HFFc6 (cell line): ENCODE measurements at places on chromosomes 1 and 21. TPM values are rescaled to one million over a fixed set of nuclear protein-coding genes. Genes with fewer than 3 reads are reported as not detected.

TEKT2 gene
- not detected in 3 replicates for total RNA-seq

DNA sequence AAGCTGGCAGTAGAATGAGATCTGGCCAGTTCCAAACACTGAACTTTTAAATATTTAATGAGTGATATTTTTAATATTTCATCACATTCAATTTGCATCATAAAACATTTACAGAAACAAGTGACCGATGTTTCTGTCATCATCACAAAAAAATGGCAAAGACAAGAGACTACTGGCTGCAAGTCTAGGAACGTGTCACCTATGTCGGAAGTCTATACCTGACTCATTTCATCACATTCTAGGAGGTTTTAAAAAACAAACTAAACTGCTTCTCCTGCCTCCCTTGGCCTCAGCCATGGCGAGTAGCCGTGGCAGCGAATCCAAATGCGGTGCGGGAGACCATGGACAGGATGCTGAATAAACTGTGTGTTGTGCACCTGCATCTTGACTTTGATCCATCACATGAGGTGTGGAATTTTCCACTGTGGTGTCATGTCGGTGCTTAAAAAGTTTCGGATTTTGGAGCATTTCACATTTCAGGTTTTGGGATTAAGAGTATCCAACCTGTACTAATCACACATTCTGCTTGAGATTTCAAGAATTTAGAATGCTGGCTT is 43.1 kb downstream of the CLSTN1 start:
- DNase-seq: no peak

ICOSLG gene
- 0.18 and 0.28 TPM in 2 replicates for total RNA-seq

DNA sequence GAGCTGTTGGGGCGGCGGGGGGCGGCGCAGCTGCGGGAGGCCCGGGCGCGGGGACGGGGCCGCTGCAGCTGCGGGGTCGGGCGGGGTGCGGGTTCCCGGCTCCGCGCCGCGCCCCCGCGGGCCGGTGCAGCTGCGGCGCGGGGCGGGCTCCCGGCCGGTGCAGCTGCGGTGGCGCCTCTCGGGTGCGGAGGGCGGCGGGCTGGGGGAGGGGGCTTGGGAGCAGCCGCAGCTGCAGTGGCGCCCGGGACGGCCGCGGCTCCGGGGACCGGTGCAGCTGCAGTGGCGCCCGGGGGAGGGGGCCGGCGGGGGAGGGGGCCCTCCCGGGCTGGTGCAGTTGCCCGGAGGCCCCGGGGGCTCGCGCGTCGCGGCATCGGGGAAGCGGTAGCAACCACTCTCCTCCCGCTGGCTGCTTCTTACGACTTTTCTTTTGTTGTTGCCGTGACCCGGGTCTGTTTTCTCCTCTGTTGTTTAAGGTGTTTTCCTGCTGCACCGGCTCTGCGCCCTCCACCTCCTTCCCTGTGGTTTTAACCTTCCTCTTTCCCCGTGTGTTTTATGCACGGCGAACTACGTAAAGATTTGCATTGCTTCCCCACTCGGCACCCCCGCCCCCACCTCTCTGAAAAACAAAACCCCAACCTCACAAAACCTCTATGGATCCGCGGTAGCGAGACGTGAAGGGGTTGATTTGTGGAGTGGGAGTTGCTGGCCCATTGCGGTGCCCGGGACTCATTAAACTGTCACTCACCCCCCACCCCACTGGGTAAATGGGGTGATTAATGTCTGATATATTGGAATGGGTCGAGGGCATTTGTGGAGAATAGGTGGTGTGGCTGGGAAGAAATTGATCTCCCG is 1.7 kb upstream of the ZBTB18 start:
- DNase-seq: no peak

DNA sequence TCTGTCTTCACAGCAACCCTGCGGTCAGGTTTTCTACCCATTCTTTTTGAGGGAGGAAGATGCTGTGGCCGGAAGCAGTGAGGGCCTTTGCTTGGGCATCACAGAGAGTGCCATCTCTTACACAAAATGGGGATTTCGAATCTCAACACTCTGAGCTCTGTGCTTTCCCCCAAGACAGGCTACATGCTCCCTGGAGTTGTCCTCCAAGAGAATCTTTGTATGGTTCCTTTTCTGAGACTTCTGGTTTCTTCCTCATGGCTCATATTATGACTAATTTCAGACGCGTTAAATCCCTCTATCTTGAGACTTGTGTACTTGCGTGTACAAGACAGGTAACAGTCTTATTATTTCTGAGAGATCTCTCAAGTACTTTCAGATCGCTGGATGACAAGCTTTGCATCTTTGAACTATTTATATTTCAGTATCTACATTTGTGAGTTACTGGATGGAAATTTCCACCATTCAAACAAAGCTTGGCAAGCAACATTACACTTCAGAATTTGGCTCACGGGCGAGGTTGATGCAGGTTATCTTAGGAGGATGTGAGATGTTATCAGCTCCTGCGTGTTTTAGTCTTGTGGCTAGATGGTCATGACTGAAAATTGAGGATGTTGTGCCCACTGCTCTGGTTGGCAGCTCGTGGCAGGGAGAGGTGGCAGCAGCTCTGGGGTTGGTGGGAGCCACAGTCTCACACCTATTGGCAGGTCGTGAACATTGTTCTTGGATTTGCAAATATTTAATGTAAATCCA is 19.4 kb downstream of the ABCG1 start:
- no peak for DNase-seq

GRCh38 chr1:77489910-77490309 is 192.5 kb downstream of the ZZZ3 start:
- DNase-seq: peak; percentile 63

DNA sequence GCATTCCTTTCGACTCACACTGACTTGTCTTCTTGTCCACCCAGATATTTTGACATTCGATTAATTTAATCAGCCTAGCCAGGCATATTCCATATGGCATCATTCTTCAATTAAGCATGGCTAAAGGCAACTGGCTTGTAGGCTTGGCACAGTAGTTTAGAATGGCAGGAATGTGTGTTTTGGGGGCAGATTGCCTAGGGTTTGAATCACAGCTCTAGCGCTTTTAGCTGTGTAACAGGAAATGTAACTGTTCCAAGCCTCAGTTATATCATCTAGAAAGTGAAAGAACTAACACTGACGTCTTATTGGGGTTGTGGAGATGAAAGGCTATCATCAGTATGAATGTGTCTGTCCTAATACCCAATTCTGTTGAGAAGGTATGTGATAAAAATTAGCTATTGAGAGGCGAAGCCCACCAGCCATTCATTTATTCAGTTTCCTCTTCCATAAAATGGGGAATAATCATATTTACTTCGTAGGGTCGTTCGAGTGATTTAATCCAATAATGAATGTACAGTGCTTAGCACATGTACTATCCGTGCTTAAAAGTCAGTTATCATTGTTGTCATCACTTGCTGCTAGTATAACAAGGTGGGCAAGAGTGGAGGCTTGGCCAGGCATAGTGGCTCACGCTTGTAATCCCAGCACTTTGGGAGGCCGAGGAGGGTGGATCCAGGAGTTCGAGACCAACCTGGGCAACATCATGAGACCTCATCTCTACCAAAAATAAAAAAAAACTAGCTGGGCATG is 41.6 kb upstream of the GRHL3 start:
- peak; percentile 49 for DNase-seq

PTPRC gene
- 0.19 to 0.60 TPM (median 0.48 TPM) in 3 replicates for total RNA-seq

DNA sequence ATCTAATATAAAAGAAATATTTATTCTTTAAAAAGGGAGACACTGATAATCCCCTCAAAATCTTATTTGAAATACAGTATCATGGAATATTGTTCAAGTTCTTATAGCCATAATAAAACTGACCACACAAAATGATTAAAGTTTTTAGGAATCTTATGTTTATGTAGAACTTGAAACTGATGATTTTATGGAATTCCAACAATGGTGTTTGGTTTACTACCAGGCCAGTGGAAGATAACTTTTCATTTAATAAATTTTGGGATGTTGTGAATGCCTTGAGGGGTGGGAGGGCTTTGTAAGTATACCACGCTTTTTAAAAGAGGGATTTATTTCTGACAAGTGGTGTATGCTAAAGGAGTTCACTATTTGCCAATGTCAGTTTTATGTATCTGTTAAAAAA is 87.7 kb downstream of the RAB3GAP2 start:
- no peak for DNase-seq

DNA sequence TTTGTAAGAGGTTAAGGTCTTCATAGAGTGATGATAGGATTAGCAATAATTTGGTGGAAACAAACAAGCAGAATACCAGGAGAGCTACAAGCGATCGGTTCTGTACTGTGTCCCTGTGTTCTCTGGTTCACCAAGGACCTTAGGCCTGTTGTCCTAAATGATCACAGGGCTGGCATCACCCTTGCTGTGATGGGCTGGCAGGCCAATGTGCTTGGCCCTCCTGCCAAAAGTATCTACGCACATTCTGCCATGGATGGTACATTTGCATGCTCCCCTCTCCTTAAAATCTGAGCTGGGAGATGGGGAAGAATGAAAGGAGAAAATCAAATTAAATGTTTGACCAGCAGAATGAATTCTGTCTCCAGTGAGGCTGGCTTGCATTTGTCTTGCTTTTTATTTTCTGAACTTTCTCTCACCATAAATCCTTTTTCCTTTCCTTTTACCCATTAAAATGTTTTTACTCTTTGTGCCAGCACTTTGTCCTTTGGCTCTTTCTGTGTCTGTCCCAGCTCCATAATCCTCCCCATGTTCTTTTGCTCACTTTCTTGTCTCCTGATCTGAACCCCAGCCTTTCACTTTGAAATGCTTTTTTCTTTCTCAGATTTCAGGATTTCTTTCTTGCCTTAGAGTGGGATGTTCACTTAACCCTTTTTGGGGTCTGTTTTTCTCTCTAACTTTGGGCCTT is 51.7 kb downstream of the PBX1 start:
- DNase-seq: no peak

GRCh38 chr1:25001125-25001915 is 71.2 kb upstream of the RUNX3 start:
- DNase-seq: no peak

- DNase-seq: no peak
Observed at GRCh38 chr1:37752583-37753471, 12.1 kb downstream of the EPHA10 start.

- no peak for DNase-seq
Observed at GRCh38 chr1:233905416-233906051, 1.1 kb downstream of the SLC35F3 start.

MYOG gene
- total RNA-seq: not detected in 3 replicates

- no peak for DNase-seq
Observed at GRCh38 chr1:164443166-164443565, 115.8 kb upstream of the PBX1 start.

RAVER2 gene
- total RNA-seq: 1.6 and 2.3 TPM in 2 replicates

GRCh38 chr1:41612953-41613352 is 128.5 kb upstream of the EDN2 start:
- no peak for DNase-seq

KRTAP23-1 gene
- not detected in 3 replicates for total RNA-seq

DNA sequence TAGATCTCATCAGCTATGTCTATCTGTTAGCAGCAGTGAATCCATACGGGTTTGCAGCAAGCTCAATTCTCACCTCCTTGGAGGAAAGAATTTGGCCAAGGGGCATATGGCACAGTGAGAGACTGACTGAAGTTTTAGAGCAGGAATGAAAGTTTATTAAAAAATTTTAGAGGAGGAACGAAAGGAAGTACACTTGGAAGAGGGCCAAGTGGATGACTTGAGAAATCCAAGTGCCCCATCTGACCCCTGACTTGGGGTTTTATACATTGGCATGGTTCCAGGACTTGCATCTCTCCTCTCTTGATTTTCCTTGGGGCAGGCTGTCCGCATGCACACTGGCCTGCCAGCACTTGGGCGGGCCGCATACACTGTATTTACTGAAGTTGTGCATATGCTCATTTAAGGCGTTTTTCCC is 9.2 kb upstream of the OSBPL9 start:
- no peak for DNase-seq

DNA sequence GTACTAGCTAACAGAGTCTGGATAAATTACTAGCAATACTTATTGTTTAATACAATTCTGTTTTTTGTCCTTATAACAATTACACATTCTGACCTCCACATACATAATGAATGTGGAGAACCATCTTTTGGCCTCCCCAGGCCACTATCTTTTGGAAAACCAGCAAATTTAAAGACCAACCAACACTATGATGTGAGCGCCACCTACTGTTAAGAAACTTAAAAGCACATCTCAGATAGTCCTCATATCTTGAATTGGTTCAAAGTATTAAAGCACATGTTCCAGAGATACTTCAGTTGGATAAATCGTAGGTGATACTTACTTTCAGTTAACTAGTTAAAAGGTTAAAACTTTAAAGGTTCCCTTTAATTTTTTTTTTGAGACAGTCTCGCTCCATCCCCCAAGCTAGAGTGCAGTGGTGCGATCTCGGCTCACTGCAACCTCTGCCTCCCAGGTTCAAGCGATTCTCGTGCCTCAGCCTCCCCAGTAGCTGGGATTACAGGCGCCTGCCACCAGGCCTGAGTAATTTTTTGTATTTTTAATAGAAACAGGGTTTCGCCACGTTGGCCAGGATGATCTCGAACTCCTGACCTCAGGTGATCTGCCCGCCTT is 29.3 kb upstream of the USP1 start:
- DNase-seq: peak; percentile 47

ARHGEF16 gene
- not detected in 3 replicates for total RNA-seq

FCGR1A gene
- total RNA-seq: not detected in 3 replicates

GRCh38 chr1:18530587-18531502 is 50.1 kb downstream of the KLHDC7A start:
- no peak for DNase-seq

GRCh38 chr1:1307261-1307922 is 338 bp downstream of the ACAP3 start:
- no peak for DNase-seq

- DNase-seq: no peak
Observed at GRCh38 chr1:246035060-246035541, 472.0 kb downstream of the SMYD3 start.

DNA sequence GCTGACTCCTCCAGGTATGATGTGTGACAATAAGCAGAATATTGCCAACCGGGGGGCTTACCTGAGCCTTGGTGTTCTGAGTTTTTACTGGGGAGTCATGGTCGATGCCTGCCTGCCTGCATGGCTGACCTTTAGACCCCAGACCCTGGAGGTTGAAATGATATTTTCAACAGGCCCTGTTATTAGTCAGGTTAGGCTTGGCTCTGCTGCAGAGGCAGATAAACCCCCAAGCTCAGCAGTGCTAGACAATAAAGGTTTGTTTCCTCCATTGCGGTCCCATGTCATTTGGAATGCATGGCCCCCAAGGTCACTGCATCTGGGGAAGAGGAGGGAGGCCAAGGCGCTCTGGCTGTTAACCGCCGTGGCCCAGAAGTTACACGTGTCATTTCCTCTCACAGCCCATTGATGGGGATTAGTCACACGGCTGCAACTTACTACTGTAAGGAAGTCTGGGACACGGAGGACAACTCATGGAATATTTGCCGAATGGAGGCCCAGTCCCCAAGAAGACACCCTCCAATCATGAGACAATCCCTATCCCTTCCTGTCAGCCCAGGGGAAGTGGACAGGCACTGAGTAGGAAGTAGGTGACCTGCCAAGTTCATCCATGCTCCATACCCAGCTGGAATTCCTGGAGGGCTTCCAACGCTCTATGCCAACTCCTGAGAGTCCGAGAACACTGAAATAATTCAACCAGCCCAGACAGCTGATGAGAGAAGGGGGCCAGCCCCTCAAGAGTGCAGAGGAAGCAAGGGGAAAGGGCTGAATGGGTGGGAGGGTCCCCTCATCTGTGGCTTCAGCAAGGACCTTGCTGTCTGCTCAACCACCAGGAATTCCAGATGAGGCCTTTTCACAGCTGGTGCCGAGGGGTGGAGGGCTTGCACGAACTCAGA is 97.3 kb downstream of the TAS1R2 start:
- no peak for DNase-seq

GRCh38 chr1:26067432-26067911 is at the start of gene TRIM63:
Gene TRIM63 (minus strand): TSS chr1:26067630. CDS start chr1:26067494, 136 bp downstream.
- no peak for DNase-seq

GMEB1 gene
- total RNA-seq: 12.2 to 13.2 TPM (median 12.4 TPM) in 3 replicates

GRCh38 chr21:33185852-33186251 is 43.9 kb upstream of the IFNAR2 start:
- no peak for DNase-seq

- no peak for DNase-seq
Observed at GRCh38 chr1:7931446-7931812, 9.2 kb downstream of the TNFRSF9 start.
